Neural progenitor cell (in vitro differentiated cells): ENCODE measurements at places on chromosomes 5 and 9.
A peak's percentile ranks its signal among the peaks of the same experiment; 100 is the strongest.

GRCh38 chr5:159438092-159438491, 107.8 kb upstream of the IL12B start:
- no peak for DNase-seq

- DNase-seq: no peak
Measured at GRCh38 chr9:20387062-20387461, 235.2 kb downstream of the MLLT3 start.

DNA sequence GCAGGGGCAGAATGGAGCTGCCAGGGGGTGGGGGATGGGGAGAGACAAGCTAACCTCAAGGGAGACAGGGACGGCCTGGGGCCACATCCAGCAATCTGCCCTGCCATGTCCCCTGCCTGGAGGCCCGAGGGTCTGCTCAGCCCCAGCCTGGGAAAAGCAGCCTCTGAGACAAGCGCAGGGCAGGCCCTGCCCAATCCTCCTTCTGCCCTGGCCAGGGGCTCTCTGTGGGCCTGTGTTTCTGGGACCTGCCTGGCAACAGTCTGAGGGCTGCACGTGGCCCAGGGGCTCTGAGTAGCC, 13.9 kb upstream of the QSOX2 start:
- no peak for DNase-seq

DNA sequence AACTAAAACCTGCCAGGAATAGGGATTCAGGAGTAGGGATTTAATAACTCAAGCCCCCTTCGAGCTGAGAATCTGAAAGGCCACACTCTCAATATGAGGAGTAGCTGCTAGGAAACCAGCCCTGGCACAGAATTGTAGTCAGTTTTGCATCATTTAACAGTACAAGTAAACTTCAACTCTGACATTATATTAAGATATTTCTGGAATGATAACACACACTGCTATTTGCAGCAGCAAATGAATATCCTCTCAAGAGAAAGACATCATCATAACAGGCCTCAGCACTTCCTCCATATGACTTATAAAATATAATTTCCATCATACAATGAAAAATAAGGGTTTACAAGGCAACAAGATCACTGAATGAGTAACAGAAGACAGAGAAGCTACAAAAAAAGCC, 138.2 kb upstream of the RFX3 start:
- DNase-seq: no peak

- DNase-seq: peak; percentile 77
Measured at GRCh38 chr9:17906176-17906840, 327.4 kb downstream of the SH3GL2 start.

DNA sequence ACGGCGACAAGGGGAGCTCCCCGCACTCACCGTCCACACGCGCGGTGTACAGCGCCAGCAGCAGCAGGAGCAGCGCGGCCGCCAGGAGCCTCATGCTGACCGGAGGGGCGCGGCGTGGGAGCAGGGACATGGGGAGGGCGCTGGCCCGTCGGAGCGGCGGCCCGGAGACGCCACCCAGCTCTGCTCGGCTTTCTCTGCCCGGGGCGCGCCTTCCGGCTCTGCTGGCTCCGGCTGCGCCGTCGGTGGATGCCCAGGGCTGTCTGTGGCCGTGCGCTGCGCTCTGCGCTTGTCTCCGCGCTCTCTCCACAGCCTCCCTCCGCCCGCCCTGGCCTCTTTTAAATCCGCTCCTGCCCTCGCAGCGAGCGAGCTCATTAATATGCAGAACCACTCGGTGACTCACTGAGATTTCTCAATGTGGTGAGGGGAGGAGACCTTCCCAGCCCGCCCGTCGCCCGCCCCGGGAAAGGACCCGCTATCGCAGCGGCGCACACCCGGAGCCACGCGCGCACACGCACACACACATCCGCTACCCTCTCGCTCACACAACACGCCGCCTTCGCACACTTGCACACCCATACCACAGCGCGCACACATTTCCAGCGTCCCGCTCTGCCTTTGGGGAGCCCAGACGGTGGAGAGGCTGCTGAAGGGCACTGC, at the start of gene CXCL14:
Gene CXCL14, minus strand, starts transcription at position 307 of the 657 bp plus-strand sequence. Its CDS starts 213 bp downstream, at position 94.
- peak; percentile 87 for DNase-seq

- no peak for DNase-seq
Measured at GRCh38 chr9:68533678-68534077, 7.0 kb downstream of the TMEM252 start.

DNA sequence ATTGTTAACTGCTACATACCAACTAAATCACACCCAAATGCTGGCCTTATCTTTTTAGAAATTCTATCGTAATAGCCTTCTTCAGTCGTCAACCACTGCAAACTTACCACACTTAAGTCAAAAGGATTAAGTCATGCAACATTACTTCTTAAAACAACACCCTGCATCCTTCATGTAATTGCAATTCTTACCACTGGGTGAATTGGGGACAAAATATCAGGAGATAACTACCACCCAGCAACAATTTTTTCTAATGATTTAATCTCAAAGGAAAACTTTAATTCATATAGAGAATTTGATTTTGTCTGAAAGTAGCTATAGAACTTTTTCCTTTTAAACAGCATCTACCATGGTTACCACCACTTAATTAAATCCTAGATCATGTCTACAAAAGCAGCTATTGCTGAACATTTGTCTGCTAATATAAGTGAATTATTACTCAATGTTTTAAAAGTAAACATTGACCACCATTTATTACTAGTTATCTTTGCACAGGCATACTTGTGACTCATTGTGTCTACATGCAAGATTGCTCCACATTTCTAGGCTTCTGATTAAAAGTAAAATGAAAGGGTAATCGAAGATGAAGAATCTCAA, 10.5 kb downstream of the MLLT3 start:
- peak; percentile 14 for DNase-seq

DNA sequence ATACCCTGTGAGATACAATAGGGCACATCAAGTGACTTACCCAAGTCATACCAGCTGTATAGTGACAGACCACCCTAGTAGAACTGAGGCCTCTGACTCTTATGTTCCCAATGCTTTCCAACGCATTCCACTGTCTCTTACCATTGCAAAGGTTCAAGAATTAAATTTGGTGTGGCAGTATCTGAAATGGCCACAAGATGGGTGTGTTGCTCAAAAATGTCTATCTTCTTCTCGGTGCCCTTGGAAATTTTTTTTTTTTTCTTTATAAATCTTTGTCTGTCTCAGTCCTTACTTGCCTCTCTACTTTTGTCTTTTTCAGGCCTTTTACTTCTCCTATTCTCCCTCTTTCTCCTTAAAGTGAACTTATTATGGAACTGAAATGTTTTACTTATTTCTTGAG, 48.4 kb downstream of the GPR21 start:
- DNase-seq: peak; percentile 54

DNA sequence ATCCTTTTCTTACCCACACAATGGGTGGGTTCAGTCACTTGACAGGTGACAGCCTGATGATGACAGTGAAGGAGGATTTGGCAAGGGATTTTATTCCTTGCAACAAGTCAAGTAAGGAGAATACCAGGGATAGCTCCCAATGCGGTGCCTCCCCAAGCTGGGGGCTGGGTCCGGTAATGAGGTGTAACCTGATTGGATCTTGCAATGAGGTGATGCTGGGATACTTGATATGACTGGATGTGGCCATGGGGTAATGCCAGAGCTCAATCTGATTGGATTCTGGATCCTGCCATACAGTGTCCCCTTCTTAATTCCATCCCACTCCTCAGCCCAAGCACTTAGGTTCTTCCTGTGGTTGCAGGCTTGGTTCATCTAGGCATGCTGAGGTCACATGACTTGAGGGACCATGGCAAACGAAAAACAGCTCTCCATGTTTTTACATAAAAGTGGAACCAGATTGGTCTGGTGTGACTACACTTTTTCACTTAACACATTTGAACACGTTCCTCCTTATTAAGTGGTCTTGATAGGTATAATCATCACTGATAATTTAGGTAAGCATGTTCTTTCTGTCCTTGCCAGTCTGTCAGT, 181.1 kb downstream of the PDZD2 start:
- DNase-seq: no peak

GRCh38 chr9:77848897-77849296, 182.7 kb downstream of the GNAQ start:
- DNase-seq: no peak

DNA sequence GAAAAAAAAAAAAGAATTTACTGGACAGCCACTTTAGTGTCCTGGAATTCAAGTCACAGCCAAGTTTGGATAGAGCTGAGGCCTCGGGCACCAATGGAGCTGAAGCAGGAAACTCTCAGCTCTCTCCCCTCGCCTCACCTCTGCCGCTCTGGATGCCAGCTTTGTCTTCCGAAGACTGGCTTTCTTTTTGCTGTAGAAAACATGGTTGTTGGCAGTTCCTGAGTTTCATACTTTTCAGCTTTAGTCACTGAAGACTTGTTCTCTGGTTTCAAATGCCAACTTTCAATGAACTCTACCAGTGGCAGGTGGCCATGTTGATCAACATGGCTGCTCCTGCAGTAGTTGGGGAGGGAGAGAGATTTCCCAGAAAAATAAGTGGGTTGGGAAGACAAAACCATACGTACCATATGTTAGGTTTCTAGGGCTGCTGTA, 142.2 kb downstream of the SNX18 start:
- DNase-seq: no peak

- no peak for DNase-seq
Measured at GRCh38 chr5:133480366-133480765, 132.0 kb downstream of the FSTL4 start.

DNA sequence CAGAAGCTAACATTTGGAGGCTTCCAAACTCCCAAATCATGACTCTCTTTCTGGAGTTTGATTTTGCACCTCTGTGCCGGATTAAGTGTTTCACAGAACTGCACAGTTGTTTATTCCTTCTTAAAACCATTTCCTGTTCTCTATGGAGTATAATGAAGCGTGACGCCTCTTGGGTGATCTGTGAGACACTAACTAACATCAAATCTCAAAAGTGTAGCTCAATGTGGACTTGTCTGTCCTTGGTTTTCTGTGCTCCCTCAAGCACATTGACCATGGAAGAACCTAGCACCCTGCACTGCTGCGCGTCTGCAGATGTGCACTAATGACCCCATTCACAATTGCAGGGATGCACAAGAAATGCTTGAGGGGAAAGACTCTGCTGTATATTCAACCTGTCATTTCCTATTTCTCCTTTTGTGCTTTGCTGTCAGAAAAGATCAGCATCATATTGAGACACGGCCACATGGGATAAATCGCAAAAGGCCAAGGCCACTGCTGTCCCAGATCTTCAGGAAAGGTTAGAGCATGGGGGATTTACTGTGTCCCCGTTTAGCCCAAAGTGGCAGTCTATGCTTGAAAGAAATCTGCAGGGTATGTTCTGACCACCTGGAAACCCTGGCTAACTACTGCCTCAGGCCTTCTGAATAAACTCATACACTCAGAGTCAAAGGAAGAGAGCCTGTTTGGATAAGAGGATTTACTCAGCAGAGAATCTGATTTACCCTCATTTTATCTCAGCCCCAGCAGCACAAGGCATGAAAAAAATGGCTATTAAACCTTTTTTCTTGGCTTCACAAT, 109.6 kb downstream of the BAAT start:
- peak; percentile 36 for DNase-seq

DNA sequence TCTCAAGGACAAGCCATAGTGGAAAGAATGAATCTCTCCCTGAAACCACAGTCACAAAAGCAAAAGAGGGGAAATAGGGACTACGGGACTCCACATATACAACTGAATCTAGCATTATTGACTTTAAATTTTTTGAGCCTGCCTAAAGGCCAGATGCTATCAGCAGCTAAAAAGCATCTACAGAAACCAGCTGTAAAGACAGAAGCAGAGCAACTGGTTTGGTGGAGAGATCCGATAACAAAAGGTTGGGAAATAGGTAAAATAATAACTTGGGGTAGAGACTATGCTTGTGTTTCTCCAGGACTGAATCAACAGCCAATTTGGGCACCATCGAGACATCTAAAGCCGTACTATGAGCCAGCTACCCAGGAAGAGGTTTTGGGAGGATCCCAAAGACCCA, 281.2 kb downstream of the CDH18 start:
- DNase-seq: no peak

DNA sequence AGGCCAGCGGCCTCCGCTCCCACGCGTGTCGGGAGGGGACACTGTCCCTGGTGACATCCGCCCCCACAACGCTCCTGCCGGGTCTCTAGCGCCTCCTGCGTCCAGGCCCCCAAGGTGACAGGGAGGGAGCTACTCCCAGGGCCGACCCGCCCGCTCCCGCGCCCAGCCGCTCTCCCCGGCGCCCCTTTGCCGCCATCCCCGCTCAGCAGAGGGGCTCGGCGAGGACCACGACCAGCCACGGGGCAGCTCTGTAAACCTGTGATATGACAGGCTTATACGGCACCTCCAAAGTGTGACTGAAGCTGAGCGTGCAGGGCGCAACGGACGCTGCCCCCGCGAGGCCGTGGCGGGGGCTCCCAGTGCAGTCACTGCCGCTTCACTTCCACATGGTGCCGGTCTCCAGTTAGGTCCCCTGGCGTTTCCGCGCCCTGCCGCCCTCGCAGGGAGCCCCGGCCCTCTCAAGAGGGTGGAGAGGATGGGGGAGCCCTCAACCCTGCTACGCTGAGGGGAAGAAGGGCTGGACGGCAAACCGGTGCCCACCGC, 978 bp upstream of the ADCY2 start:
- peak; percentile 65 for DNase-seq
